ENCODE measurements at places on chromosomes 5 and 9.

- no peak for DNase-seq
Measured at GRCh38 chr9:89766991-89767390, 162.2 kb downstream of the GADD45G start.

DNA sequence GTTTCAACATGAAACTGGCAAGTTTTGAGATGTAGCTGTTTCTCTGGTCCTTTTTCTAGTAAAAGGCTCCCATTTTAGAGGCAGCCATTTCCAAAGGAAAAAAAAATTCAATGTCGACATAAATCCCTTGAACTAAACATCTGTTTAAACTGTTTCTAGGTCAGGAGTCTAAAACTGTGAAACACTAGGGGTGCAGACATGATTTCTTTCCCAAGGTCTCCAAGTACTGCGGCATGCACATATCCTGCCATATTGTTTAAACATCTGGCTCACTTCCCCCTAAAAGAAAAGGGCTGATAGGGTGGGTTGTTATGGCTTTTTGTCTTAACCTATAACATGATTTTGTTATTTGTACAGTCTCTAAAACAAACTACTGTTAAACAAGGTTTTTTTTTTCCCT lies 51.1 kb downstream of the NFIB start:
- no peak for DNase-seq

- DNase-seq: no peak
Measured at GRCh38 chr5:16603701-16604100, 13.1 kb downstream of the RETREG1 start.

- DNase-seq: no peak
Measured at GRCh38 chr5:175098301-175098700, 345.7 kb downstream of the DRD1 start.

- DNase-seq: peak; percentile 62
Measured at GRCh38 chr5:143054480-143054941, 284.3 kb downstream of the ARHGAP26 start.

GRCh38 chr5:115467628-115468027 lies 76.9 kb downstream of the FEM1C start:
- no peak for DNase-seq

GRCh38 chr9:92509050-92509449 lies 26.7 kb downstream of the ECM2 start:
- DNase-seq: no peak

- no peak for DNase-seq
Measured at GRCh38 chr9:116366241-116366640, 212.7 kb downstream of the PAPPA start.
